ENCODE measurements at places on chromosomes 13 and 19.
A peak's percentile ranks its signal among the peaks of the same experiment; 100 is the strongest.

GRCh38 chr13:98370806-98371515 is 193.9 kb upstream of the RNF113B start:
- DNase-seq: no peak

- DNase-seq: no peak
These were observed 62.2 kb downstream of the ZAR1L start for GRCh38 chr13:32252812-32253438.

DNA sequence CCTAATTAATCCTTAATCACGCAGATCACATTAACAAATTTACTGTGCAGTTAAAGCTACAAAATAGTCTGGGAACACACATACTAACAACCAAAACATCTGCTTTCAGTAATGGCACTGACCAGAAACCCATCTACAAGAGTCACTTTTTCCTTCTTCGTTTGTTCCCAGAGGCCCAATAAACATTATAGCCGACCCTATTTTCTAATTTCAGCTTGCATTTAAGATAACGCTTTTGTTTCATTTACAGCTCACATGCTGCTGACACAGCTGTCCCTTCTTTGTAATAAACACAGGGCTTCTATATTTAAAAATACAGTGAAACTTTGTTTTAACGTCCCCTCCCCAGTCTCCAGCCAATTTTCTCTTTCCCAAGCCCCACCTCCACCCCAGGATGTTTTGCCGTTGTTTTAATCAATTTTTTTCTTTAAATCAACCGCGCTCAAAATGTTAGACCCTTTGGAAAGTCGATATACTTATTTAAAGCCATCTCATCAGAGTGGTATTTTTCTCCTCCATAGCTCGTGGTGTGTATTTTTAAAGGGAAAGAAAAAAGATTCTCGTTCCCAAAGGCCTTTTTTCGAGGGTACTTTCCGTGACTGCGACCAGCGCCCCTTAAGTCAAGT is 1.7 kb upstream of the WBP4 start:
- DNase-seq: no peak

DNA sequence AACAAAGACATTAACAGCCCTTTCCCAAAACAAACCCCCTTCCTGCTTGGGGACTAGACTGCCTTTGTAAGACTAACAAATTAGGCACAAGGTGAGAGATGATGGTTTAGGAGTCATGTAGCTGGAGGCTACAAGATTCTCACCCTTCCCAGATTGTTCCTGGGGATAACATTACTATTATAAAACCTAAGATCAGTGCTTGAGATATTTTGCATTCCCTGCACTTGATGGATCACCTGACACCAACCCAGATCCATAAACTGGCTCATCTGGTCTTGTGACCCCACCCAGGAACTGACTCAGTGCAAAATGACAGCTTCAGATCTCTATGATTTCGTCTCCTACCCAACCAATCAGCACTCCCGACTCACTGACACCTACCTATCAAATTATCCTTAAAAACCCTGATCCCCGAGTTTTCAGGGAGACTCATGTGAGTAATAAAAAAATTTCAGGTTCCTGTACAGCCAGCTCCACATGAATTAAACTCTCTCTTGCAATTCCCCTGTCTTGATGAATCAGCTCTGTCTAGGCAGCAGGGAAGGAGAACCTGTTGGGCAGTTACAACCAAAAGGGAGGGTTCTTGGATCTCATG is 2.4 kb upstream of the ZNF616 start:
- no peak for DNase-seq

GRCh38 chr13:94708031-94708859 is 4.1 kb downstream of the SOX21 start:
- peak; percentile 91 for DNase-seq

GRCh38 chr19:52492201-52492993 is 35.1 kb upstream of the ZNF808 start:
- DNase-seq: peak; percentile 44

DNA sequence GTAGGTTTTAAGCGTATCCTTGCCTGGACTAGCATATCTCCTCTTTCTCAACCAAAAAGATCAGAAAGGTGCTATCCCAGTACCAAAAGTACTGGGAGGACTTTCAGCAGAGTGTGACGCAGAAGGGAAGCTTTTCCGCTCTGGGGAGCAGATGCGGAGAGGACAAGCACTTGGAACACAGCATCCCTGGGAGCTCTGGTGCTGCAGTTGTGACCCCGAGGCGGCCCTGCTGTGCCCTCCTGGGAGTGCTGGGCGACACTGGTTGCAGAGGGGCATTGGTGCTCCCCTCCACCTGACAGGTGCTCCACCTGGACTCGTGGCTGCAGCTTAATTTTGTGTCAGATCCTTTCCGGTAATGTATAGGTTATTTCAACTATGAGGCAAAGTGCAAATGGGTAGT is 3.4 kb downstream of the NAXD start:
- no peak for DNase-seq

DNA sequence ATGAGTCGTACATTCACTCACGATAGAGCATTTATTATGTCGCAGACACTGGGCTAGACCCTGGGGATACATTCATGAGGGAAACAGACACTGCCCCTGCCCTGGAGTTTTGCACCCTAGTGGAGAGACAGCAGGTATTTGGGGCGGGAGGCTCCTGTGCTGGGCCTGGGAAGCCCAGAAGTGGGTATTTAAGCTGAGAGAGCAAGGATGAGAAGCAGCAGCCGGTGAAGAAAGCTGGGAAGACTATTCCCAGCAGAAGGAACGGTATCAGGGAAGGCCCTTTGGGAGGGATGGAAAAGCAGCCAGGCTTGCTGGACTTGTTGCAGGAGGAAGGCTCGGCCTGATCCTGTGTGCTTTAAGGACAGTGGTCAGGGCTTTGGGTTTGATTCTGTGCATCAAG is 54.5 kb downstream of the CDADC1 start:
- DNase-seq: no peak

- DNase-seq: no peak
These were observed 59.1 kb downstream of the CEBPG start for GRCh38 chr19:33432446-33433170.

- no peak for DNase-seq
These were observed 2.4 kb upstream of the TGFBR3L start for GRCh38 chr19:7912144-7912696.

GRCh38 chr13:85031771-85032170 is 767.4 kb downstream of the SLITRK6 start:
- DNase-seq: no peak

- no peak for DNase-seq
These were observed 937.9 kb downstream of the EFNB2 start for GRCh38 chr13:105597573-105597972.

GRCh38 chr19:3851254-3852176 is 17.3 kb downstream of the ZFR2 start:
- DNase-seq: no peak

GRCh38 chr19:35484252-35485036 is 5.8 kb downstream of the KRTDAP start:
- no peak for DNase-seq

GRCh38 chr13:26965952-26966700 is 205.5 kb downstream of the USP12 start:
- no peak for DNase-seq

GRCh38 chr19:45218911-45219743 is 26.1 kb downstream of the EXOC3L2 start:
- DNase-seq: no peak

- no peak for DNase-seq
These were observed 2012.6 kb downstream of the PCDH9 start for GRCh38 chr13:65217471-65217995.

GRCh38 chr13:83980331-83980730 is 98.1 kb upstream of the SLITRK1 start:
- no peak for DNase-seq

- no peak for DNase-seq
These were observed 97.0 kb upstream of the ZNF98 start for GRCh38 chr19:22519152-22519551.

GRCh38 chr13:107518292-107518691 is 697.0 kb downstream of the LIG4 start:
- DNase-seq: no peak

- DNase-seq: no peak
These were observed 187.6 kb downstream of the TUBA3C start for GRCh38 chr13:18993884-18994660.

- DNase-seq: no peak
These were observed 17.4 kb downstream of the ZC3H4 start for GRCh38 chr19:47096100-47096704.

DNA sequence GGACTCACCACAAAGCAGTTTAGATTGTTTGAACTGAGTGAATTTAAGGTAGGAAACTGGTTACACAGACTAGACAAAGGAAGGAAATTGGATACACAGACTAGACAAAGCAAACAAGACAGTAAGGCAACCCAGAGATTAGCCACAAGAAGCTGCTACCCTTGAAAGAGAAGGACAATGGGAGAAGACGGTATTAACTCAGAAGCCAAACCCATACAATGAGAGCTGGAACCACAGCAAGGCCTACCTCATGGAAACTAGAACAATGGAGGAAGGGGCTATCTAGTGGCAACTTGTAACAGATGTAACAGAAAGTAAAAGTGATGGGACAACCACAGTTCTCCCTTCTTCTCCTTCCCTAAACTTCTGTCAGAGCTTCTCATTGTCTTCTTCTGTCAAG is 410.9 kb upstream of the SPRY2 start:
- no peak for DNase-seq

DNA sequence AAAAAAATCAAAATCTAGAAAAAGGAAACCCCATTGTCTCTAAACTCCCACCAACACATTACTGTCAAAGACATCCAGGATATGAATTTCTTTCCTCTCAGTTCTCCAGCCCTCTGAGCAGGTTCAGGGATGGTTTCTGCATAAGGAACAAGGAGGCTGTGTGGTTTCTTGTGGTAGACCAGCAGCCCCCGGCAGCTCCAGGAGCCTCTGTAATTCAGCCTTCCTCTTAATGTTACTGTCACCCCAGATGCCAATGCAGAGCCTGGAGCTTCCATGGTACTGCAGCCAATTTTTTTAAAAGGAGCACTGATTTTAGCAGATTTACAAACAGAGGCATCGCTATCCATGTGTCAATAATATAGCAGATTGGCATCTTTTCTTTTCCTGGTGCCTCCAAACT is 100.6 kb upstream of the FAM216B start:
- no peak for DNase-seq

GRCh38 chr13:76636829-76637228 is 249.4 kb downstream of the KCTD12 start:
- no peak for DNase-seq

DNA sequence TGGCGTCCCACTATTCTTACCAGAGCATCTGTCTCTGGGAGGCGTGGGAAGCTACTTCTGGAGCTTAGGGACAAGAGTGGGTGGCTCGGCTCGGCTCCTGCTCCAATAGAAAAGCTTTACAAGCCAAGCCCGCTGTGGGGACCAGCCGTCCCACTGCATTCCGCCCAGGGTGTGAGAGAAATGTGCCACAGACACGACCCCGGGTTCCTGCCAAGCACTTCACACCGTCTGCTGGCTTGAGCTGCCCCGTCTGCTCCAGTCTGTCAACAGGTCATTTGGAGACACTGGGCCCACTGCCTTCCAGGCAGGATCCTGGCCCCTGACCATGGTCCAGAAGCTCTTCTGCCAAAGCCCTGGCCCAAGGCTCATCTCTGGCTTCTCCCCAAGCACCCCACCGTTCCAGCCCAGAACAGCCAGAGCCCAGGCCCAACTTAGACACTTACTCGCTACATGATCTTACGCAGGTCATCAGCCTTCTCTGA is 6.5 kb upstream of the FKRP start:
- no peak for DNase-seq

GRCh38 chr19:29450306-29450705 is 75.5 kb upstream of the VSTM2B start:
- no peak for DNase-seq

- DNase-seq: peak; percentile 70
These were observed 19.4 kb downstream of the ACTN4 start for GRCh38 chr19:38666663-38667511.

DNA sequence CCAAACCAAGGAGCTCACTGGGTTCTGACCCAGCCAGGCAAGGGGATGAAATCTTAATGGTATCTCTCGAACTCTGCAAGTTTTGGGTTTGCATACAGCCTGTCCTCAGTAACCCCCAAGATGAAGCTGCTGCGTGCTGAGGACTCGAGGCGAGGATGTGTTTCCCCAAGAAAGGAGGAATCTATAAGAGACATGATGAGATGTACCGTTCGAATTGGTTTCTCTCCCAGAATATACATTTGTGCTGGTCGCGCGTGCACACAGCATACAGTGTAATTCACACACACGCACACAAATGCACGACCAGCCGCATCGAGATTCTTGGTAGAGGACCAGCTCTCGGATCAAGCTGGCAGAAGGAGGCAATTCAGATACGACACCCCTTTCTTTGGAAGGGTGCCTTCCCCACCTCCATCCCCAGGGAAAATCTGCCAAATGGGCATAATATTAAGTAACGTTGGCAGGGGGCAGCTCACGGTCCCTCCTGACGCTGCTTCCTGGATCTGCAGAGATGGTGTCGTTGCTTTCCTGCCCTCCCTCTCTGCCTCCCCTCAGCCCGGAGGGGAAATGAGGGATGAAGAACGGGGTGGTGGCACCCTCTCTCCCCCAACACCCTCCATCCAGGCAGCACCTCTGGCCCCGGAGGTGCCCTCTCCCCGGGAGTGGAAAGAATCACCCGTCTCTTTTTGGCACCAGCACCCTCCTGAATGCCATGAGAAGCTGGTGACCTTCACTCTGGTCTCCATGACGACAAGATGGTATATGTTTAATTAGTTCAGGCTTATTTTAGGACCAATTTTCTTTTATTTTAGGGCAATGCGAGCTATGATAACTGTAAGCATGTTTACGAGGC is 310.2 kb downstream of the ZNF536 start:
- DNase-seq: no peak

Data from neuronal stem cell (in vitro differentiated cells).